Right renal pelvis (tissue), 4 donors: ENCODE measurements at places on chromosomes 1 and 21.

- no peak for DNase-seq
Observed at GRCh38 chr1:52636721-52637695, 4.0 kb downstream of the SHISAL2A start.

DNA sequence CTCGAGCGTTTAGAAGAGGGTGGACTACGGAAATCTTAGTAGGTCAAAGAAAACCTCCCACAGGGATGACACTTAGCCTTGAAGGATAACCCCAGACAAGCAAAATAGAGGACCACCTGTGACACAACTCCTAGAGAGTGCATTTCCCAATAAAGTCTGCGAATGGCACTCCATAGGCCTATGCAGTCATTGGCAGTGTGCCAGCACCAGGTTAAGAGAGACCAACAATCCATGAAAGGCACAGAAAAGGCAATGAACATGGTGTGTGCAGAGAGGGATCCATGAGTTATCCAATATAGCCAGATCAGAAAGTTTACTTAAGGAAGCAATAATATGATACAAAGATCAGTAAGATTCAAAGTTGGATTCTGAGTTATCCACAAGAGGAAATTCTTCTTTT is 45.2 kb upstream of the FMO2 start:
- DNase-seq: no peak

GRCh38 chr1:176225911-176226310 is 18.8 kb upstream of the COP1 start:
- DNase-seq: no peak

- DNase-seq: no peak
Observed at GRCh38 chr1:19577036-19577435, 67.1 kb upstream of the NBL1 start.

DNA sequence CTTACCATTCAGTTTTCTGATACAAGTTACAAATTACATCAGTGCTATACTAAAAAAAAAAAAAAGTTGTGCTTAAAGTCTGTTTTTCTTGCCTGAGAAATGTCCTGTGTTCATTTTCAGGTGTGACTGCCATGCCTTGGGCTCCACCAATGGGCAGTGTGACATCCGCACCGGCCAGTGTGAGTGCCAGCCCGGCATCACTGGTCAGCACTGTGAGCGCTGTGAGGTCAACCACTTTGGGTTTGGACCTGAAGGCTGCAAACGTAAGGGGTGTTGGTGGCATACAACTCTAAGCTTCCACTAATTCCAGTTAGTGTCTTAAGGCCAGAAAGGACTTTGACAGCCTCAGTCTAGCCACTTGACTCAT is 60.1 kb upstream of the LAMC2 start:
- no peak for DNase-seq

GRCh38 chr1:24909388-24909898 is 20.6 kb downstream of the RUNX3 start:
- no peak for DNase-seq

DNA sequence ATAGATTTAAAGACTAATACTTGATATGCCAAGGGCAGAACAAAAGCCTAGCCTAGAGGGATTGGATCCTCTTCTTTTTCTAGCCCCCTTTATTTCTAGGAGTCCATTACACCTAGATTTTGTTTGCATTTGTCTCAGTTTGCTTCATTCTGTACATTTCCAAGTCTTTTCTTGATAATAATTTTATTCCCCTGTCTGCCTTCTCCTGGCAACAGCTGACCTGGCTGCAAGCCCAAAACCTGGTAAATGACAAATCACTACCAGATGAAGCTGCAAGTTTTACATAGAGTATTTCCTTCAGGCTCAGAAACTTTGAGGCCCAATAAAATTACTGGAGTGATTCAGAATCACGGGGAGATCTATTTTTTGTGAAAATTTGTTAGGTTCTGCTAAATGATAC is 36.5 kb upstream of the LHX8 start:
- no peak for DNase-seq

GRCh38 chr1:218347723-218348627 is 2.8 kb downstream of the TGFB2 start:
- no peak for DNase-seq
